ENCODE measurements at places on chromosomes 6 and 20.

DNA sequence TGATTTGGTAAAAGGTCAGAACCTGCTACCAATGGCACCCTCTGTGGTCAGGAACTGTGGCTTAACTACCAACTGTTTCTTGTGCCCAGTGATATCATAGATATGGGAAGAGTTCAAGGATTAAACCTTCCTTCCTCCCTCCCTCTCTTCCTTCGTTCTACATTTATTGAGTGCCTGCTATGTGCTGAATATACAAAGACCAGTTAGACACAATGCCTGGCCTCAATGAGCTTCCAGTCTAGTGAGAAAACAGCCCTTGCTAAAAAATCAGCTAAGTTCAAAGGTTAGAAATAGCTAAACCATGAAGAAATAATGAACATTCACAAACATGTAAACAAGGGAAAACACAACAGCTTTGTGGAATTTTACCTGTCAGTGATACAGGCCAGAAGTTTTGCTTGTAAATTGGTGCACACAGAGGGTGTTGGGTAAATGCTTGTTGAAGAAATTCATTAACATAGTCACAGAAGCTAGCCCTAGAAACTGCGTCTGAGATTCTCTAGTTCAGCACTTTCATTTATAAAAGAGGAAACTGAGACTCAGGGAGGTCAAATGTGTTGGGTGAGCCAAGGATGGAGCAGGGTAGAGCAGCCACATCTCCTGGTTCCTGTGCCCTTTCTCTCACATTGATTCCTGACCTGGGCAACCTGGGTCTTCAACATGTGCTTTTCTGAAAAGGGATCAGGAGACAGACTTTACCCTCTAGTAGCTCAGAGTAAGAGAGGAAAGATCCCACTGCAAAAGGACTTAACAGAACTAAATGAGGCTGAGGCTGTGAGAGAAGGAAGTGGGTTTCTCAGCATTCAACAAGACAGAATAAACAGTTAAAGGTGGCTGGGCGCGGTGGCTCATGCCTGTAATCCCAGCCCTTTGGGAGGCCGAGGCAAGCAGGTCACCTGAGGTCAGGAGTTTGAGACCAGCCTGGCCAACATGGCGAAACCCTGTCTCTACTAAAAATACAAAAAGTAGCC lies 14.4 kb upstream of the FOXO3 start:
- DNase-seq = no peak

- no peak for DNase-seq
These were observed 15.2 kb downstream of the DSE start for GRCh38 chr6:116385921-116386320.

DNA sequence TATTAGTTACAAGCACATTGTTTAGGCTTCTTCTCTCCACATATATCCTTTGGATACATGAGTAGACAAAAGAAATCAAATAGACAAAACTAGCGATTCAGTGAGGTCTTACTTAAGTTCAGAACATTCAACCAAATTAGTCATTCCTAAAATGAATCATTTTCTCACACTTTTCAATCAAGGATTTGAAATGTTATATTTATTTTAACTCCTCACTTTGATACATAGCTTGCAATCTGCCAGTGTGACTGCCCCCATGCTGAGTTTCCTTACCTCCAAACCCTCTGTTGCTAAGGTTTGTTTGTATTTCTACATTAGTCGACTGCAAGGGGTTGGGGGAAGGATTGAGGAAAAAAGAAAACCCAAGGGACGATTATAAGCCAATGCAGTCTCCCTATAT lies 3.5 kb upstream of the MOXD1 start:
- DNase-seq = no peak

DNA sequence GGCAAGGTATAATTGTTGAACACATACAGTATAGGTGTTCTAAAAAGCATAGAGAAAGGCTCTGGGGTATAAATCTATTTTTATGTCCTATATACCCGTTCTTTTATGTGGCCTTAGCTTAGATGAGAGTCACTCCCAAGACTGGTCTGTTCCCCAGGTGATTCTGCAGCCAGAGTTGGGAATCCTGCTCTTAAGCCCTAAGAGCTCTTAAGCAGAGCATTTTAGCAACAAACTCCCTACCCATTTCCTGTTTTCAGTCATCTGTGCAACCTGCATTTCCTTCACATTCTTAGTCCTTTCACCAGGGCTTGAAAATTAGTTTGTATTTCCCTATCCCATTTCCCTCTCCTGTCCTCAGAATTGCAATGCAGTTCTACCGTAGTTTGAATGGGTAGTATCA lies 166.1 kb downstream of the HS3ST5 start:
- no peak for DNase-seq

DNA sequence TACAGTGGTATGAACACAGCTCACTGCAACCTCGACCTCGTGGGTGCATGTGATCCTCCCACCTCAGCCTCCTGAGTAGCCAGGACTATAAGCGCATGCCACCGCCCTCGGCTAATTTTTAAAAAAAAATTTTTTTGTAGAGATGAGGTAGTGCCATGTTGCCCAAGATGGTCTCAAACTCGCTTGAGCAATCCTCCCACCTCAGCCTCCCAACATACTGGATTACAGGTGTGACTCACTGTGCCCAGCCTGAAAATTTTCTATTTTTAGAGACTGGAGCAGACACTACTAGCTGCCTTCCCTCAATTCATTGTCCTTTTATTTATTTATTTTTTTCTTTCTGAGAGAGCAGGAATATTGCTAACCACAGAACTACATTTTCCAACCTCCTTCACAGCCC lies 20.3 kb upstream of the GTF3C6 start:
- no peak for DNase-seq

- DNase-seq = no peak
These were observed 296.8 kb downstream of the CLIC5 start for GRCh38 chr6:45718871-45719270.

GRCh38 chr6:3297909-3298308 lies 39.2 kb downstream of the PSMG4 start:
- no peak for DNase-seq

DNA sequence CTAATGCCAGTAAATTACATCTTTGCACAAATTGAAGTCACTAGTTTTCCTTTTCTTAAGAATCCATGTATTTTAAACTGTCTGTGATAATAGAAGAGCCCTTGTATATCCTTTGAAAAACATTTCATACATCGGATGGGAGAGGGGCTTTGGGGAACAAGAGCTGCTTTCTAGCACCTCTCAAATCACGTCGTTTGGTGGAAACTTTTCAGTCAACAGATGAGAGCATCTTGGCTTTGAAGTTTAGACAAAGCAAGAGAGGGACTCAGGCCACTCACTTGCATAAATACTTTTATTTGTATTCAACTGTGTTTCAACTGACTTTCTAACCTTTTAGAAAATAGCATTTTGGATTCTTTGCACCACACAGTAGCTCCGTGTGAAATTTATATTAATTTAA lies 502.3 kb upstream of the IMPG1 start:
- DNase-seq = no peak

DNA sequence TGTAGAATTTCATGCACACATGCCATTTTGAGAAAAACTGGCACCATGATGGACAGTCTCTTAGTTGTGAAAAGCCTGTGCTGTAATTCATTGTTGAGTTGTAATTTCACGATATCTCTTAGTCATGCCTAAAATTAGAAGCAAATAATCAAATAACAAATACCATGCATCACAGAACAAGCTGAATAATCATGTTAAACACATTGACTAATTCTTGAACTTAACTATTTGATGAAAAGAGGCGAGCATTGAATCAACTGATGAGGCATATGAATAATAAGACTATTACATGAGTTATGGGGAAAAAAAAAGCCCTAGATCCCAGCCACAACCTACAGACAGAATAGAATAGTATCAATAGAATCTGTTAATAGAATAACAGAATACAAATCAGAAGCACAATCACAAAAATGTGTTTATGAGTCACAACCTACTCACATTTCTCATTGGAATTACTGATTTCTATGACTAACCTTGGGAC lies 14.2 kb upstream of the RNF217 start:
- DNase-seq = no peak

DNA sequence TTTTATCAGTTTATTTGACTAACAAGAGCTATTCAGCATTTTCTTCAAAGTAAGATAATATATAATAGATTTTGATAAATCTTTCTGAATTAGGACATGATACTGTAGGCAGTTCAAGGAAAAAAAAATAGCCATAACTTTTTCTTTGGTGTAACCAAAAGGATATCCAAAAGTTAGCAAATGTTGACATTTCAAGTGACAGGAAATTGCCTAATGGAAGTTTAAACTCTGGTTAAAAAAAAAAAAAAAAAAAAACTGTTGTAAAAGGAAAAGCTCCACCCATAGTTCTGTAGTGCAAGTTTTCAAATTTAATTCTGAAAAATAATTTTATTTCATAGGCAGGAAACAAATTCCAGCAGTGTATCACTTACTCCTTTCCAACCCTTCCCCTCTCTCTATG lies 18.8 kb downstream of the HEBP2 start:
- no peak for DNase-seq

DNA sequence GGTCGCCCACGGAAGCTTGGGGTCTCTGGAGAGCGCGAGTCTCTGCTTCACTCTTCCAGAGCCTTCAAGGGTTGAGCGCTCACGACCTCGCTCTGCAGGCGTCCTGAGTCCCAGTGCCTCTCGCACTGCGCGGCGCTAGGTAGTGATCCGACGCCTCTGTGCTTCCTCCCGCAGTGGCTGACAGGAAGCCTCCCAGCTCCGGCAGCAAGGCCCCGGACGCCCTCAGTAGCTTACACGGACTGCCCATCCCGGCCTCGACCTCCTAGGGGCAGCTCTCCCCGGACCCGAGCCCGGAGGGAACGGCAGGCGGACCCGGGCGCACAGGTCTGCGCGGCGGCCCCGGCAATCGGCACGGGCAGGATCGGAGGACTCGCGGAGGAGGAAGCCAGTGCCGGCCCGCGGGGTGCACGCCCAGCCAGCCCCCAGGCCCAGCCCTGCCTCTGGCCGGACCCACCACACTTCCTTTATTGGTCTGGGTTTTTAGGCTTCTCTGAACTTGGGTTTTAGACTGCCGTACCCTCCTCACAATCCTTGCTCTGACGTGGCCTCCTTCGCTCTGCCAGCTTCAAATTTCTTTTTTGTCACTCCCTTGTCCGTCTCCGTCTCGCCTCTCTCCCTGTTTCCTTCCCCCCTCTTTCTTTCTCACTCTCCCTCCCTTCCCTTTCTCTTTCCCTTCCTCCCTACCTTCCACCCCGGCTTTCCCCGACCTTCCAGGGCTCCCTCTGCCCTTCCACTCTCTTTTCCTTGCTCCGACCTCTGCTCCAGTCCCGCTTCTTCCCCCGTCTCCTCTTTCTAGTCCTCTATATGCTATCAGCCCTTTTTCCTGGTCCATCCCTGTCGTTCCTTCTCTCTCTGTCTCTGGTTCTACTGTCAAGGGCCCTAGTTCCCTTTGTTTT lies 9.1 kb downstream of the PAX1 start:
- no peak for DNase-seq

DNA sequence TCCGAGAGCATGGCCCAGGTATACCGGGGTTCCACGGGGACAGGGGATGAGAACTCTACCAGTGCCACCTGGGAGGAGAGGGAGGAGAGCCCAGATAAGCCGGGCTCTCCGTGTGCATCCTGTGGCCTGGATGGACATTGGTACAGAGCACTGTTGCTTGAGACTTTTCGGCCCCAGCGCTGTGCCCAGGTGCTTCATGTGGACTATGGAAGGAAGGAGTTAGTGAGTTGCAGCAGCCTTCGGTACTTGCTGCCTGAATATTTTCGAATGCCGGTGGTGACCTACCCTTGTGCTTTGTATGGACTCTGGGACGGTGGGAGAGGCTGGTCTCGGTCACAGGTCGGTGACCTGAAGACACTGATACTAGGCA lies 1.3 kb downstream of the TDRD6 start:
- DNase-seq = no peak

DNA sequence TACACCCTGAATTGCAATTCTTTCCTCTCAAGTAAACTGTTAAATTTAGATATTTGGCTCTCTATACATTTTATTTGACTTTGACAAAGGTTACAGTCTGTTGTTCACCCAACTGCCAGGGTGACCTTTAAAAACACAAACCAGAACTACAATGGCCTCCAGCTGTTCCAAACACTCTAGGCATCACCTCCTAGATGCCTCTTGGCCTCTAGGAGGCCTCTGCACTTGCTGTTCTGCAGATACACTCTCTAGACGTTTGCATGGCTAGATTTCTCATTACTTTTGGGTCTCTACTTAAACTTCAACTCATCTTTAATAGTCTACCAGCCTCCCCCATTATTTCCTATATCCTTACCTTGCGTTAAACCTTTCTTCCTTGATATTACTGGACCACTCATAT lies 102.8 kb upstream of the BEND3 start:
- no peak for DNase-seq

- no peak for DNase-seq
These were observed 51.9 kb downstream of the FAM120B start for GRCh38 chr6:170358496-170358895.

- DNase-seq = no peak
These were observed 81.8 kb upstream of the EYA4 start for GRCh38 chr6:133159255-133159795.

DNA sequence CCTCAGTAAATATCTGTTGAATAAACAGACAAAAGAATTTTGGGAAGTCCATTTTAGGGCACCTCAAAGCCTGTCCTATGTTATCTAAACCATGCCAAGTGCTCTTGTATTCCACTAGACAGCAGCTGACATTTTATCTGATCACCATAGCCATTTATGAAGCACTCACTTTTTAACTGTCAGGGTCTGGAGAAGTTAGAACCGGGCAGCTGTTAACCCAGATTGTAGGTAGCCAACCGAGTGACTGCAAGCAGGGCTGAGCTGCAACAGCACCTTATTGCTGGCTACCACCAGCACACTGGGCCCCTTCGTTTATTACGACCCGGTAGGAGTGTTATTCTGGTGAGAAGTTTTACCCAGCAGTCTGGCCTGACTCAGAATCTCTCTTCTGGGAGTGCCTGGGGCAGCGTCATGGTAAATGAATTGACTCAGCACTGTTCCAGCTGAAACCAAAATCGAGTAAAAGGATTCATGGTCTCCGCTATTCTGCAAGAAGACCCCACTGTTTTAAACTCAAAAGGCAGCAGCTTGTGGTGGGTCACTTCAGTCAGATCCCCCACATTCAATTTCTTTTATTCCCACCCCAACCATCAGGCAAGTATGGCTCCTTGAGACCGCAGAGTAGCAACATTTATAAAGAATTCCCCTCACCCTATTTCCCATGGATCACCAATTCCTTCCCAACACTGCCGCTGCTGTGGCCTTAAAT lies 1.7 kb downstream of the UBE2V1 start:
- peak; percentile 70 for DNase-seq

DNA sequence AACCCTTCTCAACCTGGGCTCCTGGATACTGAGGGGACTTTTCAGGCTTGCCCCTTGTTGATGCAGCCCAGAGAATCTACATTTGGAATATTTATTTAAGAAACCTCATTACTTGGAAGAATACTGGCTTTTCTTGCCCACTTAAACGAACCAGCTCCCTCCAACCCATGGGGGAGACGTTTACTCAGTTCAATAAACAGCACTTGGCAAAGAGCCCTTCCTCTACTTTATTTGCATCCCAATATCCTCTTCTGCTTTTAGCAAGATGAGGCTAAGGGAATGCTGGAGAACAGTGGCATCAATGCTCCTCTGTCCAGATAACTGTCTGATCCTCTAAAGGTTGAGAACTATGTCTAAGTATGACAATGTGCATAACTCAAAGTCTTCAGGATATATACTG lies 22.2 kb downstream of the PTPRK start:
- DNase-seq = no peak

- no peak for DNase-seq
These were observed 114.7 kb upstream of the PRL start for GRCh38 chr6:22411376-22412105.
